ENCODE measurements at places on chromosomes 13 and 19.

DNA sequence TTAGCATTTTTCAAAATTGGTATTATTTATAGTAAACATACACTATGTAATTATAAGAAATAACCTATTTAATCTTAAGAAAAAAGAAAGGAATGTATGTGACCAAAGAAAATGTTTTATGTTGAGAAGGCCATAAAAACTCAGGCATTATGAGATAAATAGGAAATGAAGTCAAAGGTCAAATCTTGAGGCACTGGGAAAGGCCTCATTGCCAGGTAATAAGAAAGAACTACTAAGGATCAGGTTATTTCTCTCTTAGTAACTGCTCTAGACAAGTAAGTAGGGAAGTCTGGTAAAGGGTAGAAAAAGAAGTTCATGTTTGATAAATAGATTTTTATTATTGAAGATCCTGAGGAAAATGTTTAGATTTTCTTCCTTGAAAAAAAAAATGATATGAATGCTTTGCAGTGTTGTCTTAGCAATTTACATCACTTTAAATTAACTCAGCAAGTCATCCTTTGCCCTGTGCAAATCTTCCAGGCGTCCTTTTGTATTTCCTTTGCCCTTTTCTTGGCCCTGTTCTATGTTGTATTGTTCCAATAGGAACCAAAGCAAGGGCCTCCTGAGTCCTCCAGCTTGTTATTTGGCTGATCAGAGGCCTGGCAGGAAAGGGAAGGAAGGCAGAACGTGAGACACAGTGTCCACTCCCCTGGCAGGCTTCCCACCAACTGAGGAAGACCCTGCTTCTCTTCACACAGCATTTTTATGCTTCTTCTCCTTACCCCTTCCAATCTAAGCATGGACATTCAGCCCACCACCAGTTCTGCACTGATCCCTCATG, 260.4 kb upstream of the MIR17HG start:
- DNase-seq, result no peak

- DNase-seq, result no peak
These were observed 6.3 kb downstream of the SERP2 start for GRCh38 chr13:44379885-44380284.

GRCh38 chr13:102597029-102597961, 509 bp downstream of the TPP2 start:
- no peak for DNase-seq

DNA sequence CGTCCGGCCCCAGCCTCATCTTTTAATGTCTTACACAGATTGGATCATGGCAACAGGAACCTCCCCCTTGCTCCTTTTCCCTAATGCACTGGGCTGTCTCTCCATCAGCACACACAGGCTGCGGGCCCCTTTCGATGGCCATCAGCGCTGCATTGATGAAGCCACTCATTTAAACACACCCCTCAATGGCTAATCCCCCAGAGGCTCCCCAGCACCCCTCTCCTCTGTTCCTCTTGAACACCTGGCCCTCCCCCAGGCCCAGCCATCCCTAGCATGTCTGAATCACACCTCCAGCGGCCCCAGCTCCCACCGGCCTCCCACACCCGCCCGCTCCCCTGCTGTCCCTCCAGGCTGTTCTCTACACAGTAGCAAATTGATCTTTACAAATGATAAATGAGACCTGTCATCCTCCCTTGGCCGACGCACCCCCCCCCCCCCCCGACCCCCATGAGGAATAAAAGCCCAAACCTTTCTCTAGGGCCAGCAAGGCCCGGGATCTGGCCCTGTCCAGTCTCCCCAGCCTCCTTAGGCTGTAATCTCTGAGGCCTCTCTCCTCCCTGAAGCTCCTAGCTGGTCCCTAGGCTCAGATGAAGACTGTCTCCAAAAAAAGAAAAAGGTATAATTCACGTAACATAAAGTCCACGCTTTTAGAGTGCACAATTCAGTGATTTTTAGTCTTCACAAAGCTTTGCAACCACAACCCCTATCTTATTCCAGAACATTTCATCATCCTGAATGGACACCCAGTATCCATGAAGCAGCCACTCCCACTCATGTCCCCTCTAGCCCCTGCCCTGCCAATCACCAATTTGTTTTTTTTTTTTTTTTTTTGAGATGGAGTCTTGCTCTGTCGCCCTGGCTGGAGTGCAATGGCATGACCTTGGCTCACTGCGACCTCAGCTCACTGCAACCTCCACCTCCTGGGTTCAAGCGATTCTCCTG, 7.4 kb downstream of the RPL28 start:
- no peak for DNase-seq

- DNase-seq, result no peak
These were observed 112.3 kb downstream of the AKAP11 start for GRCh38 chr13:42384265-42384664.

GRCh38 chr19:419721-420515, 11.0 kb upstream of the C2CD4C start:
- DNase-seq, result no peak

Data from HepG2 (cell line).